NCI-H1436 (cell line): ENCODE measurements at places on chromosomes 6 and 20.

DNA sequence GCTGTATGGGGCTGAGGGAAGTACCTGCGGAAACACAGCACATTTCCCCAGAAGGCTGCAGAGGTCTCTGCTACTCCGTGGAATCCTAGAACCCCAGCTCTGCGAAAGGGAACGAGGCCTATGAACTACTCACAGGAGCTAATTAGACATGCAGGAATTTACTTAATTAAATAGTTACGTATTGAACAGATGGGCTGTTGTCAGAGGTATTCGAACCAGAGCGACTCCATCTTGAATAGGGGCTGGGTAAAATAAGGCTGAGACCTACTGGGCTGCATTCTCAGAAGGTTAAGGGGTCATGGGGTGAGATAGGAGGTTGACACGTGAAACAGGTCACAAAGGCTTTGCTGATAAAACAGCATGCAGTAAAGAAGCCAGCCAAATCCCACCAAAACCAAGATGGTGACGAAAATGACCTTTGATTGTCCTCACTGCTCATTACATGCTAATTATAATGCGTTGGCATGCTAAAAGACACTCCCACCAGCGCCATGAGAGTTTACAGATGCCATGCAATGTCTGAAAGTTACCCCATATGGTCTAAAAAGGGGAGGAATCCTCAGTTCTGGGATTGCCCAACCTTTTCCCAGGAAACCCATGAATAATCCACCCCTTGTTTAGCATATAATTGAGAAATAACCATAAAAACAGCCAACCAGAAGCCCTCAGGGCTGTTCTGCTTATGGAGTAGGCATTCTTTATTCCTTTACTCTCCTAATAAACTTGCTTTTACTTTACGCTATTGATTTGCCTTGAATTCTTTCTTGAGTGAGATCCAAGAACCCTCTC, 14.7 kb upstream of the SSTR4 start:
- DNase-seq, result no peak

DNA sequence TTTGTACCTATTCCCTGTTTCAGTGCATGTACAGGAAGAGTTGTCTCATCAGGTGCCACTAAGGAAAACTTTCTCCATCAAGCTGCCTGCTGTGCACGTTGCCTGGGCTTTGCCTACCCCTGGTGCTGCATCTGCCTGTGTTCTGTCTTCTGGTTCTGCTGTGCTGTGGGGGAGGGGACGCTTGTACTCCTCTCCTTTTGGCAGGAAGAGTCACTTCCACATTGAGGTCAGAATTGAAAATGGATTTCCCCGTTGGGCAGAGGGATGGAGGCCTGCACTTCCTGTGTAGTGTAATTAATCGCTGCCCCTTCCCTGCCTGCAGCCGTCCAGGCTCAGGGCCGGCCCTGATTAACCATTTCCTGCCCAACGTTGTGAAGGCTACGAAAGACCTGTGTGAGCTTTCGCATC, 153.3 kb downstream of the SCML4 start:
- DNase-seq, result no peak

DNA sequence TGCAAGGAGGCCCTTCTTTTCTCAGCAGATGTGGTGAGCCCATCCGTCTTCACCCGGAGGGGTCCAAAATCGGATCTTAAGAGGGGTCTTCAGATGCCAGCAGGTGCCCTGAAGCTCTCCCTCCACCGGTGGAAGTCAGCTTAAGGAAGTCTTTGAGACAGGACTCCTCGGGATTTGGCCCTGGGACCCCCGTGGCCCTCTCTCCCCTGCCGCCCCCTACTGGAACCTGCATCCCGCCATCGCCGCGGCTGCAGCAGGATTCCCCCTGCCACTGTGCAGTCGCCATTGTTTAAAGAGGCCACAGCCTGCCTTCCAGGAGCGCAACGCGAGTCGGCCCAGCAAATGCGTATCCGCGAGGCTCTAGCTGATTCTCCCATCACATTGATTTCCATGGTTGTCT, 292.5 kb upstream of the ZNF337 start:
- no peak for DNase-seq

- DNase-seq, result no peak
Measured at GRCh38 chr20:13384132-13384531, 163.1 kb downstream of the ISM1 start.

DNA sequence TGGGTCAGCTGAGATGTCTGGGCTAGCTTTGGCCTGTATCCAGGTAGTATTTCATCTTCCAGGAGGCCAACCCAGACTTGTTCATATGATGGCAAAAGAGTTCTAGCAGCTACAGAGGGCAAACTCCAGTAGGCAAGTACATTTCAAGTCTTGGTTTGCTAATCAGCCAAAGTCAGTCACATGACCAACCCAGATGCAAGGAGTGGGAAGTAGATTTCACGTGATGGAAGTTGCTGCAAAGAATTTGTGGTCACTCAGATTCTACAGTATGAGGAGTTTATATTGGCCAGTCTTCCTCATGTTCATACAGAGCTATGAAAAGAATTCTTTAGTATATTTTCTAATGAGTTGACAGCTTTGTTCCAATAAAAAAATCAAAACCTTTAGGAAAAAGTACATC, 101.8 kb downstream of the PHACTR1 start:
- DNase-seq, result no peak

DNA sequence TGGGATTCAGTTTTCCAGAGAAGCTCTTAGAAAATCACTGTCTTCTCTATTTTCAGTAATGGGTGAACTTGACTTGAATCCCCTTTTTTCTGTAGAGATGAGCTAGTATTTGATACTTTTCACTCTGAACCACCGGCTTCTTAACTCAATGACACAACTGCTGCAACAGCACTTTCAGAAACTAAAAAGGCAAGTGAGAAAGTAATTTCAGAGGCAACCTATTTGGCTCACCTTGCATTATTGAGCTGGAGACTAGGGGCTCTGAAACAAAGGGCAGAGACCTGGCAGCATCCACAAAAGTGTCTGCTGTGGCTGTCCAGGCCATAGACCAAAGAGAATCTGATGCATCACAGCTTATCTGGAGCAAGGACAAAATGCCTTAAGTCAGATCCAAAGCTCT, 289.8 kb upstream of the IRAK1BP1 start:
- no peak for DNase-seq

DNA sequence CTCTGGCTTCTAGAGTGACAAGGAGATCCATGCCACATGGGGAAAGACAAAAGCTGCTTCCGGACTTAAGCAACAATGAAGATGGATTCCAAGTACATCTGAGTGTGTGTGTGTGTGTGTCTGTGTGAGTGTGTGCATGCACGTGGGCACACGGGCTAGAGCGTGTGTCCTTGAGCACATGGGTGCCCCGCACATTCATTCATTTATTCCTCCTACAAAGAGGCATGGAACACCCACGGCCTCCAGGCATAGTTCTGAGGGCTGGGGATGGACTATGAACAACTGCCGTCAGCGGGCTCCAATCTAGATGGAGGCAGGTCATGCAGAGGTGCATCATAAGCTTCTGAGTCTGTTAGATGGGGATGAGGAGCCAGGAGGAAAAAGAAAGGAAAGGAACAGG, 49.1 kb downstream of the GRM4 start:
- DNase-seq, result no peak

- no peak for DNase-seq
Measured at GRCh38 chr6:110390404-110390803, 25.0 kb downstream of the DDO start.

DNA sequence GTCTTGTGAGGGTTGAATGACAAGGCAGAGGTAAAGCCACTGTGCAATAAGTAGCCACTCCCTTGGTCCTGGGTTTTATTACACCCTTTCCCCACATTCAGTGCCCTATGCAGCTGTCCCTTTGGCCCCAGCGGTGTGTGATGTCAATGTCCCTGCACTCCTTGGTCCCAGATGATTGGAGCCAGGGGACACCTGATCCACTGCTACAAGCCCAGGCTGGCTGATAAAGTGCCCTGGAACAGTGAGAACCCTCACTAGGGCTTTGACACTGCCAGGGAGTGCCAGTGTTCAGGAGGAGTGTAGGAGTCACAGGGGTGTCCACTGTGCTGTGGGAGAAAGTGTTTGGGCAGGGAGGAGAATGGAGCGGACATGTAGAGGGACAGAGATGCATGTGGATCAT, 30.4 kb downstream of the GABRR1 start:
- DNase-seq, result no peak

DNA sequence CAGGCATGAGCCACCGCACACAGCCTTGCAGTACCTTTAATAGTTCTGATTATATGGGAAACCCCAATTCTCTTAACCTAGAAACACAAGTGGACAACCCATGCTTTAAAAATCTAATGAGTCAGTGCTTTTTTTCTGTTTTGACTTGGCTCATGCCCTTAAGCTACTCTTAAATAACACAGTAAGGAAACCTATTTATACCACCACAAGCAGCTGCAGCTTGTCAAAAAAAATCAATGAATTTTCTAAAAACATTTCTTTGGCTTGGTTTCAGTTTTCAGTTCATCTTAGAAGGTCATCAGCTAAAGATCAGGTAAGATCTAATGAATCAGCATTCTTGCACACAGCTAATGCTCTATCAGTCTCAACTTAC, 124.1 kb upstream of the DST start:
- no peak for DNase-seq

DNA sequence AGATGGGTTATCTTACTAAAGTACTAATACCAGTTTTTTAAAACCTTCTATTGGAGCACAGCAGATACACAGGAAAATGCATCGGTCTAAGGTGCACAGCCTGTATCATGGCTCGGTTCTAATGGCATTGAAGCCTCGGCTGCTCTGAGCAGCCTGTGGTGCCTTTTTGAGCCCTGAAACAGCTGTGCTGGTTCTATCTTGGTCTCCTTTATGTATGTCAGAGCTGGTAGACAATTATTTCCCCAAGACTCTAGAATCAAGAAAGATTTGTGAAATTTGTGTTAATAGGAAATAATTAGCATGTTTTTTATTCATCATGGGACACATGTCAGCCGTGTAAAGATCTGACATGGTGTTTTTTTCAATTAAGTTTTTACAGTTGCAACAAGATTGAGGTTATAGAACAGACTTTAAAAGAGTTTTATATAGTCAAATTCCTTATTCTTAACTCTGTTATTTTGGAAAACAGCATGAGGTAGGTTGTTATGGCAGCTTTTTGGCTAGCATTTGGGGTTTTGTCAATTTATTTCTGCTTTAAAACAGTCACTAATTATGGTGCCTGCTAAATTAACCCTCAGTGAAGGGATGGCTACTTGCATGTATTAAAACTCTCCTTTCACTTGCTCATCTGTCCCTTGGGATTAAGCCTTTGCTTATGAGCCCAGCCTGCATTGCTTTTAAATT, 40.3 kb upstream of the C20orf144 start:
- DNase-seq, result no peak

- no peak for DNase-seq
Measured at GRCh38 chr6:130367767-130368166, 1.9 kb downstream of the TMEM200A start.

GRCh38 chr6:132234356-132234755, 166.9 kb downstream of the MOXD1 start:
- no peak for DNase-seq

- no peak for DNase-seq
Measured at GRCh38 chr6:56663344-56663743, 20.7 kb upstream of the DST start.

- DNase-seq, result no peak
Measured at GRCh38 chr20:60695226-60696000, 556.6 kb upstream of the CDH4 start.

DNA sequence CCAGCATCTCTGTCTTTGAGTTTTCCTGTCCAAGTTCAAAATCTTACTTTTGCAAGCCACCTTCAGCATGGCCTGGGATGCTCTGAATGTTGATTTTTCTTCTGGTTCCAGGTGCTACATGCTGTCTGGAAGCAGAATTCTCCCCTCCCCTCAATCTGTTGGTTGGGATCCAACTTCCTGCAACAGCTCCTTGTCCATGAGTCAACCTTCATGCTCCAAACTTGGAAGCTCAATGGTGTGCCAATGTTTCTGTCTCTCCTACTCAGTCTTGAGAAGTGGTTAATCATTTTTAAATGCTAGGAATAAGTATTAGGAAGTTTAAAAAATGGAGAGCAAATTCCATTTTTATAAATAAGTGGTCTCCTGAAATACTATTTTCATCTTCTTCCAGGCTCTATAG, 33.2 kb upstream of the PLEKHG1 start:
- DNase-seq, result no peak

DNA sequence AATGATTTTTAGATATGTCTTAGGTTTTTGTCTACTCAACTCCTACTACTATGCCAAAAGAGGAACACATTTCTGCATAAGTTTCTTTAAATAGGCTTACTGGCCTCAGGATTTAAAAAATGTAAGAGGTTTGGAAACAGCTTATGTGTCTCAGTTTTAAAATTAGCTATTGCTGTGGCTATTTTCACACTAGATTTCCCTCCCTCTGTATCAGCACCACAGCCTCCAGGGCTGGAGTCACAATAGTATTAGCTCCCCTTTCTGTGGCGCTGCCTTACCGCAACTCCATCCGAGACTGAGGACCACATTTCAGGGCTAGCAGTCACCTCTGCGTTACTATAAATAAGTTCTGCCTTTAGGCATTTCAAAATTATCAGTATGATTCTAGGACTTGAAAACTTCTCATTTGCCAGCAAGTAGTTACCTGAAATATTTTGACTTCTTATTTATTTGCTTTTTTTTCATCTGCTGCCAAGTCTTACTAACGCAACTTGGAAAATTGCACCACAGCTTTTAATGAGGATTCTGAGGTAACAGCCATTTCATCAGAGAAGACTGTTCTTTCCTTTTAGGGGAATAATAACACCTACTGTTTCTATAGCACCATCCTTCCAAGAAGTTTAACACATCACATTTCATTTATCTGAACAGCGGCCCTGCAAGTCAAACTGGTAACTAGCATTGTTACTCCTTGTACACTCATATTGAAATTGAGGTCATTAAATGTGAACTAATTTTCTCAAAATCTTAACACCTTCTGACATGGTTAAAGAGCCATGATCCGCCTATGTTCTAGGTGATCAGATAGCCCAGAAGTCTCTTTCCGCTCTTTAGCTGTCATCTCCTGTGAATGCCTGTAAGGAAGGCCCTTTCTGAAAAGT, 105.9 kb downstream of the GJA10 start:
- no peak for DNase-seq

GRCh38 chr6:44016131-44016870, 111.0 kb downstream of the MRPL14 start:
- DNase-seq, result no peak

DNA sequence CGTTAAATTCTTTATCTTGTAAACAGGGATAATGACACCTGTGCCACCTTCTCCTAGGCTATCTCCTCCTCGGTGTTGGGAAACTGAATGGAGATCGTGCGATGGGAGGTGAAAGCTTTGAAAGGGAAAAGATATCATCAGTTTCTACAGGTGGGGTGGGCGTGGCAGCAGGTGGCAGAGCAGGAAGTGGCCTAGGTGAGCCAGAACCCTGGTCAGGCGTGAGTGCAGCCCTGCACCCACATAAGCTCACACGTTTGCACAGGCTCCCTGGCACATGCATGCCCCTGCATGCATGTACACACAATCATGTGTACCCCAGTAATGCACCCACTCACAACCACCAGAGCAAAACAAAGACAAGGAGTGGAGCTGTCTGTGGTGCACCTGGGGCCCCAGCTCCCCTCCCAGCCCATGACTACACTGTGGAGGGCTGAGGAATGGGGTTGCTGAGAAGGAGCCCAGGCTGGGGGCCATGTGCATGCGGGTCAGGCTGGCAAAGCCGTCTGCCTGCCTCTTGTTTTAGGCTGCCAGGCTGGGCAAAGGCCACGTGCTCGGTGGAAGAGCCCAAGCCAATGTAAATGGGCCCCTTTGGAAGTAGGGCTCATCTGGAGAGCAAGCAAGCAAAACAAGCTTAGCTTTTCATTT, 61.5 kb downstream of the TFAP2C start:
- DNase-seq, result no peak
